ENCODE measurements at places on chromosomes 16 and 17. TPM values are rescaled to one million over a fixed set of nuclear protein-coding genes. Genes with fewer than 3 reads are reported as not detected.

- no peak overlapping the region for H3K4me3 ChIP-seq
- H3K27me3 ChIP-seq = no peaks in the 10 kb centered on the region
- DNase-seq = no peak
- H3K27ac ChIP-seq = no peak overlapping the region
- no peaks in the 10 kb centered on the region for H3K36me3 ChIP-seq
Observed at GRCh38 chr17:48160177-48161081, 52.9 kb downstream of the SNX11 start.

DNA sequence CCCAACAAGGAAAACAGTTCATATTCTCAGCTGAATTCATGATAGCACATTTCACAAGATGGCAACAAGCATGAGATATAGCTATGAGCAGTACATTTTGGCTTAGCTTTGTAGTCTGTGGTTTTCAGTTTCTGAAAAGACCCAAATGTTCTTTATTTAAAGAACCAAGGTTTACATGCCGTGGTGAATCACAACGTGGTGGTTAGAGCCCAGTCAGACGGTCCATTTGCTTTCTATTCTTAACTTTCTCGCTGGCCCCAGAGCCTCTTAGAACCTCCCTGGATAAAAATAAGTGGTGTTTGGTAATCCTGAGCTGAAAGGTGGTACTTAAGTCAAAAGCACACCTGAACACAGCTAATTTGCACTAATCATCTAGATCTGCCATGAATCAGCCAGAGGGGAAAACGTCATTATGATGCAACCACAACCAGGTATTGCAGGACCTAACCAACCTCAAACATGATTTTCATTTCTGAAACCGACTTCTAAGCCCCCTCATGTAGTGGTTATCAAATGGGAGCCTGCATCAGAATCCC lies 18.6 kb upstream of the HAPSTR1 start:
- no peaks in the 10 kb centered on the region for H3K36me3 ChIP-seq
- no peak overlapping the region for H3K27ac ChIP-seq
- no peak for DNase-seq
- no peaks in the 10 kb centered on the region for H3K27me3 ChIP-seq
- H3K4me1 ChIP-seq = no peaks in the 10 kb centered on the region

DNA sequence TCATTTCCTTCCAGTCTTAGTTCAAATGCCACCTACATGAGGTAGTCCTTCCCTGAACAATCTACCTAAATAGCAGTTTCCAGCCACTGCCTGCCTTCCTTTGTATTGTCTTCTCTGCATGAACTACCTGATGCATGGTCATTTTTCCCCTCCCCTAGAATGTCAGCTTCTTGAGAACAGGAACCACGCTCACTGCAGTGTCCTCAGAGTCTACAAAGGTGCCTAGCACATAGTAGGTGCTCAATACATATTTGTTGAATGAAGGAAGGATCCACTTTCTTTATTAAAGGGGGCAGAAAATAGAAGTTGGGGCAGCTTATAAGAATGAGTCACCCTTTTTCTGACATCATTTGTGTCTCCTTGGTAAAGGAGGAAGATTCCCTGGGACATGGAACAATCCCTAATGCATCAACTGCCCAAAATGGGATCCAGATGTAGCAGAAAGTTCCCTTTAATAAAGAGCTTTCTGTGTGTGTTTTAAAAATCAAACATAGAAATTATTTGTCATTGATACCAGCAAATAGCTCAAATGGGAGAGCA lies 4.4 kb upstream of the CYLD start:
- no peak for DNase-seq
- no peaks in the 10 kb centered on the region for H3K36me3 ChIP-seq
- no peak overlapping the region for H3K27ac ChIP-seq
- no peaks in the 10 kb centered on the region for H3K4me1 ChIP-seq
- H3K4me3 ChIP-seq = no peak overlapping the region

DNA sequence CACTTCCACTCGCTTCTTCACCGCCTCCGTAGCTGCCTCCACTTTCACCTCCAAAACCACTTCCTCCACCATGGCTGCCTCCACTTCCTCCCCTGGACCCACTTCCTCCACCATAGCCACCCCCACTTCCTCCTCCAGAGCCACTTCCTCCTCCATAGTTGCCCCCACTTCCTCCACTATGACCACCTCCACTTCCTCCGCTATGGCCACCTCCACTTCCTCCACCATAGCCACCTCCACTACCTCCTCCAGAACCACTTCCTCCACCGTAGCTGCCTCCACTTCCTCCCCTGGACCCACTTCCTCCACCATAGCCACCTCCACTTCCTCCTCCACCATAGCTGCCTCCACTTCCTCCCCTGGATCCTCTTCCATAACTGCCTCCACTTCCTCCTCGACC lies 4.5 kb downstream of the KRT9 start:
- no peak overlapping the region for H3K27ac ChIP-seq
- DNase-seq = no peak
- H3K4me3 ChIP-seq = no peak overlapping the region
- H3K36me3 ChIP-seq = no peaks in the 10 kb centered on the region
- H3K4me1 ChIP-seq = no peaks in the 10 kb centered on the region

DNA sequence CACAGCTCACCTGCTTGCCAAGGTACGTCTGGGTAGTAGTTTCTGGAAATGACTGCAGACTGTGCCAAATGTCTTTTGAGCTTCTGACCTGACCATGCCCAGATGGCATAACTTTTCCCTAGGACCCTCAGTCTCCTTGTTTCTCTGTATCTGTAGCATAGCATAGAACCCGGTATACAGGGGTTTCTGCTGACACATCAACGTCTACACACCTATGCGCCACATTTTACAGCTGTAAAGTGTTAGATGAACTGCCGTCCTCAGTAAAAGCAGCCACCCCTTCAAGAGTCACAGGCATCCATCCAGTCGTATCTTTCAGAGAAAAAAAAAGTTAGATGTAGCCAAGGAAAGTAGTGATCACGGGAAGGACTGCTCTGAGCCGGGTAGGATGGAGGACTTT lies 17.4 kb downstream of the KCTD2 start:
- H3K27ac ChIP-seq = no peak overlapping the region
- H3K4me3 ChIP-seq = no peak overlapping the region
- H3K36me3 ChIP-seq = peaks cover 3% of the 10 kb centered on the region
- DNase-seq = no peak

GRCh38 chr16:424623-425081 lies 797 bp upstream of the RAB11FIP3 start:
- H3K27ac ChIP-seq = peak overlapping the region; percentile 96
- no peaks in the 10 kb centered on the region for H3K36me3 ChIP-seq
- no peaks in the 10 kb centered on the region for H3K27me3 ChIP-seq

Gene CD300LB
- total RNA-seq = not detected

Gene IRF8
- 20.2 TPM for total RNA-seq

DNA sequence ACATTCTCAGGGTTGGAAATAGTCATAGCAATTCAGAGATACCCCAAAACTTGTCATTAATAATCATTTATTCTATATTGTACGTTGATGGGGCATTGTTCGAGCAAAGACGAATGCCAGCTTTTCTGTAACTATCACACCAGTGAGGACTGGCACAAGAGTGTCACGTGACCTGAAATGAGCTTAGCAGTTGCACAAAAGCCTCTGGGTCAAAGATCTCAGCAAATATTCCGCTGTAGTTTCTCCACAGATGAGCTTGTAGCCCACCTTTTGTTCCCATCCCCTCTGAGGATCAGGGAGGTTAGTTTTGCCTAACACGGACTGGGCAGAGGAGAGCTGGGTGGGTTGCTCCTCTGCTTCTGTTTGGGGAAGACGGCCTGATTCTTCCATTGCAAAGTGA lies 18.2 kb downstream of the IRX3 start:
- H3K36me3 ChIP-seq = no peaks in the 10 kb centered on the region
- no peak overlapping the region for H3K4me3 ChIP-seq
- no peak overlapping the region for H3K27ac ChIP-seq
- no peaks in the 10 kb centered on the region for H3K27me3 ChIP-seq
- DNase-seq = no peak

- no peaks in the 10 kb centered on the region for H3K36me3 ChIP-seq
- peak within 1 kb of the TSS; percentile 71 for H3K4me3 ChIP-seq
- no peaks in the 10 kb centered on the region for H3K27me3 ChIP-seq
Observed at GRCh38 chr17:42760652-42761581, at the start of gene RAMP2. Gene RAMP2 (plus strand): TSS chr17:42761227. CDS start chr17:42761262, 35 bp downstream.

- H3K36me3 ChIP-seq = no peaks in the 10 kb centered on the region
- no peak overlapping the region for H3K27ac ChIP-seq
- no peak for DNase-seq
Observed at GRCh38 chr16:71367241-71367976, 8.9 kb downstream of the CALB2 start.

Gene EIF4A3
- 46.2 TPM for total RNA-seq

DNA sequence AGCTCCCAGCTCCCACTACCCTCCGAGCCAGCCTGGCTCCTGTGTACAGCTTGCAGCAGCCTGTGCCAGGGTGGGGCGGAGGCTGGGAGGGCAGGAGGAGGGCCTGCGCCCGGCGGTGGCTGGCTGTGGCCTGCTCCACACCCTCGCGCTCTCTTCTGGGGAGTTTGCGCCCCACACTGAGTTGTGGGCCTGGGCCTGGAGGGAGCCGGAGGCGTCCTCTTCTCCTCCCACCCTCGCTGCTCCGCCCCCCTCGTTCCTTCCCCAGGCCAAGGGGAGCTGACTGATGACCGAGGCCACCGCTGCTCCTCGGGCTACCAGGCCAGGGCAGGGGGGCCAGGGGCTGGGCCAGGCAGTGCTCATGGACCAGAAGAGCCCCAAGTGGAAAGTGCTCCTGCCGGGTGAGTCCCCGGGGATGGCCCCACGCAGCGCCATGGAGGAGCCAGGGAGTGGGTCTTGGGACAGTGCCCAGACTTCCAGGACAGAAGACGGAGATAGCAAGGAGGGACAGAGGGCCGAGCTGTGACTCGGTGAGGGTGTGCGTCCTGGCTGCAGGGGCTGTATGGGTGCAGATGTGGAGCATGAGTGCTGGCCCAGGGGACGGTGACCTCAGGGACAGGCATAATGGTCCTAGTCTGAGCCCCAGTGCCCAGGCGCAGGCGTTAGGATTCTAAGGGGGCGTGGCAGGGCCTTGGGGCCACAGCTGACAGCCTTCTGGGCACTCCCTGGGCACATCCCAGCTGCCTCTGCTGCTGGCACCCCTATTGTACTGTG lies 242.1 kb upstream of the GSE1 start:
- H3K36me3 ChIP-seq = no peaks in the 10 kb centered on the region
- no peaks in the 10 kb centered on the region for H3K27me3 ChIP-seq
- peak overlapping the region; percentile 36 for H3K4me3 ChIP-seq
- peak; percentile 77 for DNase-seq
- peak overlapping the region; percentile 85 for H3K27ac ChIP-seq

Gene KRTAP2-2
- total RNA-seq = not detected

DNA sequence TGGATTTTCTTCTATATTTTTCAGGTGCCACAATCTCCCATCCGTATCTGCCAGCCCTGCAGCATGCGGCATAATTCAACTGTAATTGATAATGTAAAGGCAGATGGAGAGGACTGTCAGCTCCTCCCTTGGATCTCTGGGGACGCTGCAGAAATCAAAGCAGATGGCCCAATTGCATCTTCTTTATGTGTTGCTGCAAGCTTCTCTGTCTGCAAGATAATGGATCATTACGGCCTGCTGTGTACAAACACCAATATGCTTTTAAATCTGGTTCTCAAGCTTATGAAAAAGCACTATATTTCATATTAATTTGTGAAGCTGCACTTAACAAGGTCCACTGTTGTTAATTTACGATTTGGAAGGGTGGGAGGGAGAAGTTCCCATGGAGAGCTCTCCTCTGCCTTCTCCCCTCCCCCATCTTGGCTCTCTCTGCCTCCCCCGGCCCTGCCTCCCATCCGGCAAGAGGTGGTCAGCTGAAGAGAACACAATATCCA lies 607.5 kb downstream of the TOX3 start:
- no peaks in the 10 kb centered on the region for H3K4me1 ChIP-seq
- no peaks in the 10 kb centered on the region for H3K36me3 ChIP-seq
- no peaks in the 10 kb centered on the region for H3K27me3 ChIP-seq
- no peak for DNase-seq
- H3K4me3 ChIP-seq = no peak overlapping the region
- no peak overlapping the region for H3K27ac ChIP-seq

Gene SDR42E1
- total RNA-seq = 0.16 TPM

DNA sequence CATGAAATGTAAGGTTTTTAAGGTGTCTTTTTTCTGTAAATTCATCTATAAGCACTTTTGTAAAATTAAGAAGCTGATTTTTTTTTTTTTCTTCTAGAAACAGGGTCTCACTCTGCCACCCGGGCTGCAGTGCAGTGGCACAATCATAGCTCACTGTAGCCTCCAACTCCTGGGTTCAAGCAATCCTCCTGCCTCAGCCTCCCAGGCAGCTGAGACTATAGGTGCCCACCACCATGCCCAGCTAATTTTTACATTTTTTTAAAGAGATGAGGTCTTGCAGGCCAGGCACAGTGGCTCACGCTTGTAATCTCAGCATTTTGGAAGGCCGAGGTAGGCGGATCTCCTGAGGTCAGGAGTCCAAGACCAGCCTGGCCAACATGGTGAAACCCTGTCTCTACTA lies 4.5 kb upstream of the CYB5B start:
- H3K4me3 ChIP-seq = no peak overlapping the region
- no peaks in the 10 kb centered on the region for H3K27me3 ChIP-seq
- H3K36me3 ChIP-seq = no peaks in the 10 kb centered on the region
- H3K4me1 ChIP-seq = no peaks in the 10 kb centered on the region

- no peak overlapping the region for H3K4me3 ChIP-seq
- H3K27ac ChIP-seq = no peak overlapping the region
- no peaks in the 10 kb centered on the region for H3K4me1 ChIP-seq
- no peaks in the 10 kb centered on the region for H3K27me3 ChIP-seq
Observed at GRCh38 chr17:56431736-56432135, 161.8 kb upstream of the NOG start.

Gene PIRT
- under 0.01 TPM for total RNA-seq

Gene HP
- 24.5 TPM for total RNA-seq

GRCh38 chr17:8392674-8393469 lies 4.8 kb downstream of the RNF222 start:
- no peak overlapping the region for H3K4me3 ChIP-seq
- peaks cover 18% of the 10 kb centered on the region for H3K27me3 ChIP-seq
- no peaks in the 10 kb centered on the region for H3K4me1 ChIP-seq

- H3K4me1 ChIP-seq = no peaks in the 10 kb centered on the region
- no peak overlapping the region for H3K4me3 ChIP-seq
- H3K36me3 ChIP-seq = no peaks in the 10 kb centered on the region
- no peak overlapping the region for H3K27ac ChIP-seq
- H3K27me3 ChIP-seq = no peaks in the 10 kb centered on the region
Observed at GRCh38 chr17:13283606-13284005, 265.8 kb upstream of the ELAC2 start.

DNA sequence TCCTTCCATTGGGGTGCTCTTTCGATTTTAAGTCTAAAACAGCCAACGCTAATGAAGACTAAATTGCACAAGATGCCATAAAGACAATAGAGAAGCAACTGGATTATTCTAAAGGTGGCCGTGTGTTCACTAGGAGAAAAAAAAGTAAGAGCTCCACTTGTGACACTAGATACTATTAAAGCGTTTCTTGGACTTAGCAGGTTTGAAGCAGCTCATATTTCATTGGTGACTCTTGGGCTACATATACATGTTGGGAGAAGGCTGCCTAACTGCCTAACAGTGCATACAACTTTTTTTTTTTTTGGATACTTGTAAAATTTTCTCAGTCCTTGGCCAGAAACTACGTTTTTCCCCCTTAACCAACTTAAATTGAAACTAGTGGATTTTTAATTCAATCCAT lies 111.8 kb upstream of the NOG start:
- H3K27ac ChIP-seq = no peak overlapping the region
- H3K36me3 ChIP-seq = no peaks in the 10 kb centered on the region
- no peak overlapping the region for H3K4me3 ChIP-seq
- H3K27me3 ChIP-seq = no peaks in the 10 kb centered on the region
- no peaks in the 10 kb centered on the region for H3K4me1 ChIP-seq

Gene HSBP1
- 34.7 TPM for total RNA-seq

Measured in breast epithelium (tissue), 4 donors.